Frontal cortex (tissue), 4 donors: ENCODE measurements at places on chromosomes 11 and 22.

- DNase-seq: no peak
Measured at GRCh38 chr22:17472932-17473331, 90.4 kb upstream of the SLC25A18 start.

GRCh38 chr11:115325523-115325922, 178.7 kb downstream of the CADM1 start:
- DNase-seq: no peak

- DNase-seq: no peak
Measured at GRCh38 chr11:11301212-11301611, 51.8 kb downstream of the CSNK2A3 start.

DNA sequence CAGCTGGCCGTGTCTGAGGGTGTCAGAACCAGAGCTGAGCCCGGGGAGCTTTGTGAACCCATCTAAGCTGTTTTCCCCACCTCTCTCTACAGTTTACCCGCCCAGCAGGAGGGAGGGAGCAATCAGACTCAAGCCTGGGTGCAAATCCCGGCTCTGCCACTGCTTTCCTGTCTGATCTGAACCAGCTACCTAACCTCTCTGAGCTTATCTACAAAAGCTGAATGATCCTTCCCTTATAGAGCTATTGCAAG, 252 bp downstream of the APOL2 start:
- DNase-seq: no peak

GRCh38 chr11:46129133-46129532, 7.9 kb upstream of the PHF21A start:
- DNase-seq: no peak
